Activated CD4-positive, alpha-beta T cell treated with anti-CD3 and anti-CD28 coated beads for 36 hours (primary cell): ENCODE measurements at places on chromosomes 7 and 10. TPM values are rescaled to one million over a fixed set of nuclear protein-coding genes. Genes with fewer than 3 reads are reported as not detected.

Gene PON1
- total RNA-seq = not detected

Gene DPYSL4
- 15.0 TPM for total RNA-seq

Gene MRPL43
- total RNA-seq = 62.6 TPM

Gene AGR3
- not detected for total RNA-seq
